ENCODE measurements at places on chromosomes 7 and 10. TPM values are rescaled to one million over a fixed set of nuclear protein-coding genes. Genes with fewer than 3 reads are reported as not detected.

The TMEM196 gene
- 0.31 TPM for total RNA-seq

The WDR86 gene
- 4.3 TPM for total RNA-seq

The GPR15LG gene
- 29.2 TPM for total RNA-seq

The SFRP4 gene
- total RNA-seq: 1.9 TPM

DNA sequence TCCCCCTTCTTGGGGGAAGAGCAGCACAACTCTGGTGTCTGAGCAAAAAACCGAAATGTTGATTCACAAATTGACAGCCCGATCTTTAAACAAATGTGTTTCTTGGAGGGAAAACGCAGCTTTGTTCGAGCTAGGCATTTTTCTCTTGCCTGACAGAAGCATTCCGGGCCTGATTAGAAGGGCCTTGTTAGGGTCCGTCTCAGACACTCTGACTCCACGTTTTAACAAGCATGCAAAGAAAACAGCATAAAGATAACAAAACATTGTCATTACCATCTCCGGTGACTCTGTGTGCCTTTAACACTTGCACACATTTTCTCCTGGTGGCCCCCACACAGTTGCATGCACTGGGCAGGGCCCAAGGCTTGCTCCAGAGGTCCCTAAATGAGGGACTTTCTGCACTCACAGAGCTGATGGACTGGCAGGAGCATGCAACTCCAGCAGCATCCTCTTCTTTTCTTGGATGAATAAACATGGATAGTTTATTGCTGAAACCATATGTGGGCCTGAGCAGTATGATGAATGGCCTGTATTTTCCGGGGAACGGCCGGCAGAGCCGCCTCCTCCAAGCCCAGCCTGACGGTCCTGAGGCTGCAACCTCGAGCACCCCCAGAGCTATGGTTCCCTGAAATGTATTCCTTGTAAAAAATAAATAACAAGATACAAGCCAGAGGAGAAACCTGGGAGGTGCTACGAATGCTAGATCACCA, 50.9 kb downstream of the EBF3 start:
- no peak for DNase-seq

DNA sequence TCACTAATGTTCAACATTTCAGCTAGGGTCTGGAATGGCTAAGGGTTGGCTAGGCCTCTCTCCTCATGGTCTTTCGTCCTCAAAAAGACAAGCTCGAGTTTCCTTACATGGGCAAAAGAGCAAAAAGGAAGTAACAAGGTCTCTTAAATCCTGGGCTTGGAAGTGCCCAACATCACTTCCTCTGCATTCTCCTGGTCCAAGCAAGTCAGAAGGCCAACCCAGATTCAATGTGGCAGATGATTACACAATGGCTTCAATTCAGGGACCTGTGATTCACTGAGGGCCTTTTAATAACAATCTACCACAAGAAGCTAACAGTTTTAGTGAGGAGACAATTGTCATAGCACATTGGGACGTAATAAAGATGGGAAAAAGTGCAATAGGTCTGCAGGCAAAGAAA, 4.4 kb upstream of the NUP205 start:
- no peak for DNase-seq

DNA sequence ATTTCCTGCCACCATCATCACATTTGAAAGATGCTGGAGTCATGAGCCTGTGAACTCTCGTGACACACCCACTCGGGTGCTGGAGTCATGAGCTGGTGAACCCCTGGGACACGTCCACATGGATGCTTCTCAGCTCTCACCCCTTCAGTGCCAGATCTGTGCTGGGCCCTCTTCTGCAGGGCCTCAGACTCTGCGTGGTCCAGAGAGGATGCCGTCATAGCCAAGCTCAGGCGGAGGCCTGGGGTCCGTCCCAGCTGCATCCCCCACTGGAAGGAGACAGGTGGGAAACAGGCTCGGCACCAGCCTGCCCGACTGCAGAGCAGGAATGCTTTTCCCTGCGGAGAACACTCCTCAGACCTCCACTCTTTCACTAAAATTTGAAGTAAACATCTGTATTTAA, 156.5 kb upstream of the PPP2R2D start:
- no peak for DNase-seq

GRCh38 chr10:14545827-14546226, 215.1 kb upstream of the FRMD4A start:
- DNase-seq: peak; percentile 38

DNA sequence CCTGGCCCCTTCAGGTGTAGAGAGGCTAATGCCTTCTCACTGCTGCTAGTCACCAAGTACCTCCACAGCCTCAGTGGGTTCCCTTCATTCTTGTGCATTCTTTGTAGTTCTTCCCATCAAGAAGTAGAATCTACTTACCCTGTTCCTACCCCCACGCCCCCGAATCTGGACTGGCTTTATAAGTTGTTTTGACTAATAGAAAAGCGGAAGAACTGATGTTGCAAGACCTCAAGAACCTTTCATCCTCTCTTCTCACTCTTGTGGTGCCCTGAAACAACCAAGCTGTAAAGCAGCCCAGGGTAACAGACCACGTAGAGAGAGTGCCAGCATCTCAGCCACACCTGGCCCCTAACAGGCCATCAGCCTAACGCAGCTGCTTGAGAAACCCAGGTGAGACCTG, 23.2 kb upstream of the LAMB1 start:
- no peak for DNase-seq

DNA sequence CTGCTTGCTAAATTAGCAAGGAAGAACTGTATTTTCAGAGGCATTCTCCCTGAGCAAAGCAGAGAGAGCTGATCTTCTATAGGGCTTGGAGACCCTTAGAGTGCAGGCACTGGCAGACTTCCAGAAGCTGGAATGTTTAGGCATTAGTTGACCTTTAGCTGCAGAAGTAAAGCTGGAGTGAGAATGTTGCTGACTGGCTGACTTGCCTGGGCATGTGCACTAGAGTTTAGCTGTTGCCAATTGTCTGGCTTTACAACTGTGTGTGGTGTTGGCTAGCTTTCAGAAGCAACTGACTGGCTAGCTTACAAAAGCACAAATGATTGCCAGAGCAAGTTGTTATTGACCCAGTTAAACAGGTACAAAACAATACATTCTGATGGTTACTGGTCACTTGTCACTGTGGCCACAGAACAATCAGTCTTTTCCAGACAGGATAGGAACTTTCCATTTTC, 25.1 kb downstream of the FAM13C start:
- peak; percentile 70 for DNase-seq

DNA sequence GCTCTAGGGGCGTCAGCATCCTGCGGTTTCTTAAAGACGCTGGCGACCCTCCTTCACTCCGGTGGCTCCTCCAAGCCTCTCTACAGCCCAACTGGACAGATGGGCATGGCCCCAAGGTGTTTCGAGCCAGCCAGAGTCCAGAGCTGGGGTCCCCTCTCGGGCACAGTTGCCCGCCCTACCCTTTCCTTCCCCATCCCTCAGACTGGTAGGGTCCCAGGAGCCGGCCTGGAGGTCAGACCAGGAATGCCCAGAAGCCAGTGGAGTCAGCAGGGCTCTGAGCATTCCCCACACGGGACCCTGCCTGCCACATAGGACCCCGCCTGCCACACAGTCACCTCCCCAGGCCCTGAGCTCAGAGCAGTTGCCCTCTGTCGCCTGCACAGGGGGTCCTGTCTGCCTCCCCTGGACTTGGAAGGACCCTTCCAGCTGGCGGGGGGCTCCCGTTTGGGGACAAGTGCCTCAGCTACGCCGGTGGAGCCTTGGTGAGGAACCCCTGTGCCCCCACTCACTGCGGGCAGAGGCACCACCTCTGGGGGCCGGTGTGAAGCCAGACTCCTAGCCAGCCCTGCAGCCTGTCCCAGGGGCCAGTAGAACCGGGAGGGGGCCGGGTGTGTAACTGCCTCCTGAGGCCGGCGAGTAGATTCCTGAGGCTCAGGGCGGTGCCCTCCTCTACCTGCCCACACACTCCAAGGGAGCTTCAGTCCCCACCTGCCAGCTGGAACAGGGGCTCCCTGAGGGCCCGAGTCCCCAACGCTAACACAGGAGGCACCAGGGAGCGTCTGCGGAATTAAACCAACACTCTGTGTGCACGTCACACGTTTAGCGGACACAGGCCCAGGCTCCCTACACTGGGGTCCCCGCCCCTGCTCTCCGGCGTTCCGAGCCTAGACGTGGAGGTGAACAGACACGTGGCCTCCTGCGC, 19.4 kb upstream of the PDGFA start:
- DNase-seq: no peak

- no peak for DNase-seq
Observed at GRCh38 chr10:60496181-60496580, 106.5 kb upstream of the ANK3 start.

Data from ureter (tissue), 1 donor.